ENCODE measurements at places on chromosomes 12 and 14. TPM values are rescaled to one million over a fixed set of nuclear protein-coding genes. Genes with fewer than 3 reads are reported as not detected.

NKX2-8 gene
- total RNA-seq, result not detected

GRCh38 chr12:126232711-126233110 lies 1167.5 kb downstream of the AACS start:
- no peaks in the 10 kb centered on the region for H3K36me3 ChIP-seq
- H3K27me3 ChIP-seq, result no peaks in the 10 kb centered on the region
- H3K4me3 ChIP-seq, result no peak overlapping the region
- no peak for DNase-seq

DNA sequence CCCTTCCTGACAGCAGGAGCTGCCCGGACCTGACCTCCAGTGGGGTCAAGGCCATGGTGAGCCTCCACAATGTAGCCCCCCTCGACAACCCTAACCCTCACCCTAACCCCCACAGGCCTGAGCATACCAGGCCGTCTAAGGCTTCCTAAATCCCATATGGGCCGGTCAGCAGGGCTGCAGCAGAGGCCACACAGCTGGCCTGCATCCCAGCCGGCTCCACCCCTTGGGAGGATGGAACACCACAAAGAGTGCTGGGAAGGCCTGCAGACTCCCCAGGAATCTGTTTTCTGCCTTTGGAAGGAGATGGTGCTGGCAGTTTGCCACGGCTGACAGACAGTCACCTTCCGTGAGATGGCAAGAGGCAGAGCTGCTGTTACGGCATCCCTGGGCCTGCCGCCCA lies 2.8 kb downstream of the TMEM179 start:
- no peak overlapping the region for H3K27ac ChIP-seq
- DNase-seq, result no peak
- peaks cover 83% of the 10 kb centered on the region for H3K27me3 ChIP-seq
- peaks cover 4% of the 10 kb centered on the region for H3K4me1 ChIP-seq

DNA sequence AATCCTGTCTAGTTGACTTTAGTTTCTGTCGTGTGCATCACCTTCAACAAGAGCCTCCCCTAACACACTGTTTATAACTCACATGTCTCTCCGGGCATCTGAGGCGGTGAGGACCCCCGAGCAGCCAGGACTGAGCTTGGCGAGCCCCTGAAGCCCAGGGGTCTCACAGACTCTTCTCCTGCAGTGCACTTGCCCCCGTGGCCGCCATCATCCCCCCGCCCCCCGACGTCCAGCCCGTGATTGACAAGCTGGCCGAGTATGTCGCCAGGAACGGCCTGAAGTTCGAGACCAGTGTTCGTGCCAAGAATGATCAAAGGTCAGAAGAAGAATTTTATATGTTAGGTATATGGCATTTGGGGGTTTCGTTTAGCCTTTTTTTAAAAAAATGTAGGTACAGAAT lies 43.3 kb downstream of the SFSWAP start:
- no peak overlapping the region for H3K4me3 ChIP-seq
- peaks cover 93% of the 10 kb centered on the region for H3K36me3 ChIP-seq
- H3K27ac ChIP-seq, result no peak overlapping the region
- no peaks in the 10 kb centered on the region for H3K27me3 ChIP-seq

- no peak overlapping the region for H3K4me3 ChIP-seq
- H3K36me3 ChIP-seq, result no peaks in the 10 kb centered on the region
- DNase-seq, result no peak
- H3K27me3 ChIP-seq, result no peaks in the 10 kb centered on the region
- no peak overlapping the region for H3K27ac ChIP-seq
These were observed 86.4 kb upstream of the RTL1 start for GRCh38 chr14:100989924-100990323.

DNA sequence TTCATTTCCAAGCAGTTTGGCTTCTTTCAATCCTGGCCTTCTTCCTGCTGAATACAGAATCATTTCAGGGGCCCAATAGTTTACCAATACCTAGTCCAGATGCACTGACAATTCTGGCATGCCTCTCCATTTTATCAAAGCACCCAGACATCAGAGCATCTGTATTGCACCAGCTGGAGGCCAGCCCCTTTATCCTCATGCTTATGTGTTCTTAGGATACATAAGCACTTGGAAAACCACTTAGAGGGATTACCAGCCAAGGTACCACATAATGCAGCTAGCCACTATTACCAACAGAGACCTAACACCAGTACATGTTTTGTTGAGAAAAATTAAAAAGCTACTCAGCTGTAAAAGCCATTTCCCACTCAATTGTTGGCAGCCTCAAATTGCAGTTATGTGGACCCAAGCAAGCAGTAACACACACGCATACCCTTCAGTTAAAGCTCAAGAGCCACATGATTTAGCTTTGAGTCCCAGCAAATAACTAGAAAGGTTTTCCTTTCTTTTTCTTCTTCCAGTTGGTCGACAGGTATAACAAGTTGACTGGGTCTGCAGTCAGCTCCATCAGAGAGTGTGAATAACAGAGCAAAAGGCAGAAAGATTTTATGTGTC lies 263.8 kb downstream of the DIO2 start:
- H3K27me3 ChIP-seq, result no peaks in the 10 kb centered on the region
- no peaks in the 10 kb centered on the region for H3K36me3 ChIP-seq
- DNase-seq, result no peak

DNA sequence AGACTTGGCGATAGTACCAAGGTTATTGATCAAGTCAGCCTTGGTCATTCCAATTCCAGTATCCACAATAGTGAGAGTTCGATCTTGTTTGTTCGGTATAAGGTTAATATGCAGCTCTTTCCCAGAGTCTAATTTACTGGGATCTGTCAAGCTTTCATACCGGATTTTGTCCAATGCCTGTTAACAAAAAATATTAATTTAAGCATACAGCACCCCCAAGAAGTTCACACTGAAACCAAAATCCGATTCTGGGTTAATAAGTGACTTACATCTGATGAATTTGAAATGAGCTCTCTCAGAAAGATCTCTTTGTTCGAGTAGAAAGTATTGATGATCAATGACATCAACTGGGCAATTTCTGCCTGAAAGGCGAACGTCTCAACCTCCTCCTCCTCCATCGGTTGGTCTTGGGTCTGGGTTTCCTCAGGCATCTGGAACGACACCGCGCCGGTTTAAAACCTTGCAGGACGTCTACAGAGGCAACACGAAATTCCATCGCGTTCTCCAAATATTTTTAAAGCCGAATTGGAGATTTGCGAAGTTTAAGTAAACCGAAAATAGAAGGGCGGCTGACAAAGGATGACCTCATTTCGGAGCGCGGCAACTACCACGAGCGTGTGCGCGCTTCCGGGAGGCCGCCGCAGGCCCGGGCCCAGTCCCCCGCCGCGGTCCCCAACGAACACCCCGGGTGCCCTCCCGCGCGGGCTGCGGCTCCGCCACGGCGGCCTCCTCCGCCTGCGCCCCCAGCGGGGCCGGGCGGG lies 716 bp downstream of the HSP90AA1 start:
- peak; percentile 62 for DNase-seq
- H3K27me3 ChIP-seq, result no peaks in the 10 kb centered on the region
- H3K4me3 ChIP-seq, result peak overlapping the region; percentile 90

GRCh38 chr12:110001596-110001995 lies 2.4 kb downstream of the ANKRD13A start:
- no peak overlapping the region for H3K27ac ChIP-seq
- no peaks in the 10 kb centered on the region for H3K36me3 ChIP-seq
- no peaks in the 10 kb centered on the region for H3K4me1 ChIP-seq
- no peak overlapping the region for H3K4me3 ChIP-seq

DNA sequence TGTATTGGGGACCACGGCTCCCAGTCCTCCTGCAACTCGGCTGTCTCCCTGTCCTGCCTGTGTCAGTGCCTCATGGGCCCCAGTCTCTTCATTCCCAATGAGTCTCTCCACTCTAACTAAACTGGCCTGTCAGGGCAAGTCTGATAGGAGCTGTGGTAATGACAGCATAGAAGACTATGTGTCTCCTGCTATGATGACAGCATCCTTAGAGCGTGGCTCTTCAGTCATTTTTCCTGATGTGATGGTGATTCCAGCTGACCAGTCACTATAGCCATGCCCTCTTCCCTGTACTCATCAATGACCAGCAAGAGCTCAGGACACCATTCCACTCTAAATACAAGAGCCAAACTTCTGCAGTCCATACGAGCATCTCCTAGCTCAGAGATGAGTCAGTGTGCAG lies 339.8 kb downstream of the PCNX1 start:
- H3K27me3 ChIP-seq, result no peaks in the 10 kb centered on the region
- no peak overlapping the region for H3K27ac ChIP-seq
- no peaks in the 10 kb centered on the region for H3K36me3 ChIP-seq
- no peak overlapping the region for H3K4me3 ChIP-seq

All from heart right ventricle (tissue), 16 donors.